ENCODE measurements at places on chromosomes 7 and 10. TPM values are rescaled to one million over a fixed set of nuclear protein-coding genes. Genes with fewer than 3 reads are reported as not detected.

The GSTO2 gene
- polyA plus RNA-seq, result 0.47 TPM

The OR2A1 gene
- not detected for polyA plus RNA-seq

The KCNMA1 gene
- polyA plus RNA-seq, result 107 TPM

DNA sequence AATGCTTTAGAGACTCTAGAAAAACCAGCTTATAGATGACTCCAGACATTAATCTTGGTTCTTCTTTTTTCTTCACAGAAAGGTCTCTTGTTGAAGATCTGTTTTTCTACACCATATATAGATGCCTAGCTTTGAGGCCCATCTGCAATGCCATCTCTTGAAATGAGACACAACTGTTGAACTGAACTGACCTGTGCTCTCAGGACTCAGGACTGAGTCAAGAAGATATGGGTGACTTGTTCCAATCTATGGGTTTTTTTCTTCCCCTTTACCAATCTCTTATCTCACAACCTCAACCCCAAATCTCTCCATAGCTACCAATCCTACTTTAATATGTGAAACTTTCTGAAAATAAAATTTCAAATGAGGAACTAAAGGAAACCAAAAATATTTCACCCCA is 194.7 kb downstream of the SNX13 start:
- no peak for DNase-seq
- H3K4me3 ChIP-seq, result no peak overlapping the region
- no peaks in the 10 kb centered on the region for H3K27me3 ChIP-seq

DNA sequence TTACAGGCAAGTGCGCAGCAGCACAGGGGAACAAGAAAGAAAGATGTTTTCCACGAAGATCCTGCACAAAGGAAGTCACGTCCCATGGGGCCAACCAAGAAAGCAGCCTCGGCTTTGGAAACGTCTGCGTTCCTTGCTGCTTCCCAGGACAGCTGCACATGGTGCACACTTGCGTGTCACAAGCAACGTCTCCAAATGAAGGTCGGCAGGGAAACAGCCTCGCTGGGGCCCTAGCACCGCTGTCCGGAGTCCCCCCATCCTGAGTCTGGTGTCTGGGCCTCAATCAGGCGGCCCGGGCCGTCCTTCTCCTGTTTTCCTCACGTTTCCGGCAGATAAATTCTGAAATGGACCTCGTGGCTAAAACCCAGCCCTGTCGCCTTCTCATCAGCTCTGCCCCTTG is 206.2 kb downstream of the DIP2C start:
- H3K36me3 ChIP-seq, result peaks cover 13% of the 10 kb centered on the region
- H3K4me1 ChIP-seq, result peaks cover 38% of the 10 kb centered on the region

GRCh38 chr10:88386821-88387773 is 196.0 kb downstream of the RNLS start:
- H3K4me1 ChIP-seq, result peaks cover 35% of the 10 kb centered on the region
- H3K27ac ChIP-seq, result peak overlapping the region; percentile 55
- H3K36me3 ChIP-seq, result no peaks in the 10 kb centered on the region
- no peaks in the 10 kb centered on the region for H3K27me3 ChIP-seq

DNA sequence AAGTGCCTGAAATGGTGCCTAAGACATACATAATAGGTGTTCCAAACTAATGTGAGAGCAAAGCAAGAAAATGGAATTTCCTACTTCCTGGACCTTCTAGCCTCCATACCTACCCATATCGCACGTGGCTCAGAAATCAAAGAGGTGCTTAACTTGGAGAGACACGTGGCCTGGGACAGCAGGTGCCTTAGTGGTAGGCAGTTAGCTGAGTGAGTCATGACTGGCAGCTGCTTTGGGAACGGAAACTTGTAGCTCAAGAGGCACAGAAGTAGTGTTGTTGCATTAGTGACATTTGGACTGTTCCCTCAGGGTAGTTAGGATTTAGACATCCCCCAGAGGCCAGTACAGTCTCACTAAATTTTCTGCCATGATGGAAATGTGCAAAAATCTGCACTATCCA is 12.0 kb upstream of the BMPER start:
- H3K36me3 ChIP-seq, result no peaks in the 10 kb centered on the region
- no peaks in the 10 kb centered on the region for H3K27me3 ChIP-seq
- no peak overlapping the region for H3K4me3 ChIP-seq
- no peak overlapping the region for H3K27ac ChIP-seq
- no peak for DNase-seq

- no peak overlapping the region for H3K4me3 ChIP-seq
- H3K4me1 ChIP-seq, result no peaks in the 10 kb centered on the region
- H3K27ac ChIP-seq, result no peak overlapping the region
- no peaks in the 10 kb centered on the region for H3K36me3 ChIP-seq
- no peaks in the 10 kb centered on the region for H3K27me3 ChIP-seq
These were observed 82.7 kb upstream of the KLF6 start for GRCh38 chr10:3867454-3868270.

DNA sequence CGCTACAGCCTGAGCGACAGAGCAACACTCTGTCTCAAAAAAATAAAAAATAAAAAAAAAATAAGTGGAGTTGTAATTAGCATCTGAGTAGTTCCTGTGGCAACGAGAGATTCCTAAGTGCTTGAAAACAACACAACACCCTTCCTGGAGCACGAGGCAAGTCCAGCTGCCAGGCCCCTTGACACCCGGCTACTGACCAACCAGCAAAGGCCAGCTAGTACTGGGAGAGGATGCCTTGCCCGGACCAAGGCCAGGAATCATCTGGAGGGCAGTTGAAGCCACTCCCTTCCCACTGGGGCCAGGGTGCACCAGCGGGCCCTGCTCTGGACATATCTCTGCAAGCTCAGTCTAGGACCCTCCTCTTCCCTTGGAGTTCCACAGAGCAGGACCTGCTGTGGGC is 536 bp downstream of the C10orf105 start:
- H3K36me3 ChIP-seq, result no peaks in the 10 kb centered on the region
- no peak for DNase-seq
- no peaks in the 10 kb centered on the region for H3K4me1 ChIP-seq

DNA sequence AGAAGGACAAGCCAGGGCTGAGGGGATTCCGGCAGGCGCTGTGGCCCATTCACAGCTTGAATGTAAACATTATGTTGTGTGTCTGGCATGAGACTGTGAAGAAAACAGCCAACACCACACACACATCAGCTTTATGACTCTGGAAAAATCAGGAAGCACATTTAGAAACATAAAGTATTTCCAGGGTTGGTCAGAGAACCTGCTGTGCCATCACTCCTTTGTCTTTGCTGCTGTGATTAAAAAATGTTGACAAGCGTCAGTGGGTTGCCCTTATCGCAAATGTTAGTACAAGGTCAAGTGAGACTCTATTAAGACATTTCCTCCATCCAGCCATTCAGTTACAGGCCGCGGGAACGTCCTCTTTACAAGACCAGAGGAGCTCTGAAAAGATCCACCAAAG is 95.4 kb downstream of the TAX1BP1 start:
- no peak for DNase-seq
- no peaks in the 10 kb centered on the region for H3K27me3 ChIP-seq
- H3K4me1 ChIP-seq, result no peaks in the 10 kb centered on the region
- peaks cover 27% of the 10 kb centered on the region for H3K36me3 ChIP-seq
- H3K27ac ChIP-seq, result no peak overlapping the region

- no peak overlapping the region for H3K4me3 ChIP-seq
- H3K4me1 ChIP-seq, result peaks cover 28% of the 10 kb centered on the region
- H3K36me3 ChIP-seq, result no peaks in the 10 kb centered on the region
- H3K27ac ChIP-seq, result peak overlapping the region; percentile 89
- no peak for DNase-seq
These were observed 65.4 kb upstream of the STEAP1B start for GRCh38 chr7:22565315-22565811.

GRCh38 chr7:68613405-68613804 is 984.9 kb upstream of the AUTS2 start:
- H3K4me1 ChIP-seq, result no peaks in the 10 kb centered on the region
- no peak overlapping the region for H3K27ac ChIP-seq
- DNase-seq, result no peak
- H3K27me3 ChIP-seq, result no peaks in the 10 kb centered on the region
- no peaks in the 10 kb centered on the region for H3K36me3 ChIP-seq

GRCh38 chr7:86930554-86931307 is 128.7 kb downstream of the ELAPOR2 start:
- H3K27ac ChIP-seq, result peak overlapping the region; percentile 77
- no peak overlapping the region for H3K4me3 ChIP-seq
- H3K4me1 ChIP-seq, result peaks cover 3% of the 10 kb centered on the region
- no peaks in the 10 kb centered on the region for H3K27me3 ChIP-seq

GRCh38 chr7:115044224-115044623 is 122.3 kb downstream of the MDFIC start:
- H3K27me3 ChIP-seq, result peaks cover 5% of the 10 kb centered on the region
- DNase-seq, result no peak
- no peaks in the 10 kb centered on the region for H3K36me3 ChIP-seq
- H3K27ac ChIP-seq, result no peak overlapping the region

DNA sequence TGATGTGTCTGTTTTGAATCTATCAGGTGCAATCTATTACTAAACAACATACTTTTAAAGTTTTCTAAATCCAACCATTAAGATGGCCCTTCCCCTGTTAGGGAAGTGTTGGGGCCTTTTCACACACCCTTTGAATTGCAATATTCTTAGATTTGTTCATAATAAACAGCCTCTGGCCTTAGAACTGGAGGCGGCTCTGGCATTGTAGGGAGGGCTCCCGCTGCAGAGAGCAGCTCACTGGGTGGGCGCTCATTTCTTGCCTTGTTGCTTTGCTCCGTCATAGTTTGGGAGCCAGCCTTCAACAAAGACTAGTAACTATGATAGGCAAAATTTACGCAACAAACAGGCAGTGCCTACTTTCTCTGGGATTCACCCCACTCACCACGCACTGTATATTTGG is 4.2 kb upstream of the HOXA10 start:
- no peaks in the 10 kb centered on the region for H3K4me1 ChIP-seq
- H3K36me3 ChIP-seq, result no peaks in the 10 kb centered on the region
- no peak overlapping the region for H3K27ac ChIP-seq
- no peak overlapping the region for H3K4me3 ChIP-seq

- DNase-seq, result peak; percentile 95
- no peak overlapping the region for H3K27ac ChIP-seq
- H3K4me3 ChIP-seq, result peak overlapping the region; percentile 85
- peaks cover 20% of the 10 kb centered on the region for H3K4me1 ChIP-seq
- H3K36me3 ChIP-seq, result no peaks in the 10 kb centered on the region
These were observed 98.0 kb upstream of the ZNF722 start for GRCh38 chr7:63900394-63901203.

DNA sequence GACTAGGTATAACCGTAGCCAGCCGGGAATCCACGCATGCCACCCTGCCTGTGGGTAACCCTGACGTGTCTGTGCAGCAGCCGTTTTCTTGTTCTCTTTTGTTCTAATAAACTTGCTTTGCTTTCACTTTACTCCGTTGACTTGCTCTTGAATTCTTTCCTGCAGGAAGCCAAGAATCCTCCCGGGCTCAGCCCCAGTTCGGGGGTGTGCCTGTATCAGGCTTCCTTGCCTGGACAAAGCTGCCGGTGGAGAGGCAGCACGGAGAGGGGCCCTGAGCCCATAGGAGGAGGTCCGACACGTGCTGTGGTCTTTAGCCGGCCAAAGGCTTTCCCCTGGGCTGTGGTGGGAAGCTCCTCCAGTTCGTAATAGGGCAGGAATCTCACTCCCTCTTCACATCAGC is 256.5 kb upstream of the PPP2R2D start:
- no peaks in the 10 kb centered on the region for H3K4me1 ChIP-seq
- no peak overlapping the region for H3K27ac ChIP-seq
- H3K27me3 ChIP-seq, result no peaks in the 10 kb centered on the region
- no peak for DNase-seq

DNA sequence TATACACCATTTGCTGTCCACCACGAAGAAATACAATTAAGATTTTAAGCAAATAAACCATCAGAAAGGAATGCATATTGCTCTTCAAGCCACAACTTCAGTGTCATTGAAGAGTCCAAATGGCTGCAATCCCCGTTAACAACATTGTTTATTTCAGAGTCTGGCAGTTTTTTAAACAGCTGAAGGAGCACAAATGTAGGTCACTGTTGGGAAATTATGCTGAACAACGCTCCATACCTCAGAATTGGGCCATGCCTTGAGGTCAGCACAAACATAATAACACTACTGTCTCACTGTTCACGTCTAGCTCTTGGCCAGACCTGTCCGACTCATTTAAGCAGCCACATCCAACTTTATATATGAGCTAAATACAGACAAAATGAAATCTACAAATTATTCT is 453.9 kb upstream of the GHITM start:
- H3K36me3 ChIP-seq, result no peaks in the 10 kb centered on the region
- H3K27ac ChIP-seq, result no peak overlapping the region
- no peak overlapping the region for H3K4me3 ChIP-seq
- H3K27me3 ChIP-seq, result no peaks in the 10 kb centered on the region
- H3K4me1 ChIP-seq, result peaks cover 4% of the 10 kb centered on the region
- no peak for DNase-seq

- H3K27ac ChIP-seq, result peak overlapping the region; percentile 17
- H3K4me3 ChIP-seq, result no peak overlapping the region
- H3K27me3 ChIP-seq, result no peaks in the 10 kb centered on the region
- no peaks in the 10 kb centered on the region for H3K4me1 ChIP-seq
- no peaks in the 10 kb centered on the region for H3K36me3 ChIP-seq
These were observed 48.0 kb upstream of the DAGLB start for GRCh38 chr7:6495597-6496262.

GRCh38 chr7:158802535-158803366 is 26.6 kb downstream of the ESYT2 start:
- H3K27me3 ChIP-seq, result no peaks in the 10 kb centered on the region
- no peak for DNase-seq
- H3K27ac ChIP-seq, result peak overlapping the region; percentile 59
- peaks cover 16% of the 10 kb centered on the region for H3K4me1 ChIP-seq
- H3K4me3 ChIP-seq, result no peak overlapping the region

GRCh38 chr7:36781011-36781738 is 56.9 kb upstream of the AOAH start:
- no peaks in the 10 kb centered on the region for H3K36me3 ChIP-seq
- H3K4me3 ChIP-seq, result no peak overlapping the region
- no peak for DNase-seq
- H3K4me1 ChIP-seq, result no peaks in the 10 kb centered on the region
- no peaks in the 10 kb centered on the region for H3K27me3 ChIP-seq

DNA sequence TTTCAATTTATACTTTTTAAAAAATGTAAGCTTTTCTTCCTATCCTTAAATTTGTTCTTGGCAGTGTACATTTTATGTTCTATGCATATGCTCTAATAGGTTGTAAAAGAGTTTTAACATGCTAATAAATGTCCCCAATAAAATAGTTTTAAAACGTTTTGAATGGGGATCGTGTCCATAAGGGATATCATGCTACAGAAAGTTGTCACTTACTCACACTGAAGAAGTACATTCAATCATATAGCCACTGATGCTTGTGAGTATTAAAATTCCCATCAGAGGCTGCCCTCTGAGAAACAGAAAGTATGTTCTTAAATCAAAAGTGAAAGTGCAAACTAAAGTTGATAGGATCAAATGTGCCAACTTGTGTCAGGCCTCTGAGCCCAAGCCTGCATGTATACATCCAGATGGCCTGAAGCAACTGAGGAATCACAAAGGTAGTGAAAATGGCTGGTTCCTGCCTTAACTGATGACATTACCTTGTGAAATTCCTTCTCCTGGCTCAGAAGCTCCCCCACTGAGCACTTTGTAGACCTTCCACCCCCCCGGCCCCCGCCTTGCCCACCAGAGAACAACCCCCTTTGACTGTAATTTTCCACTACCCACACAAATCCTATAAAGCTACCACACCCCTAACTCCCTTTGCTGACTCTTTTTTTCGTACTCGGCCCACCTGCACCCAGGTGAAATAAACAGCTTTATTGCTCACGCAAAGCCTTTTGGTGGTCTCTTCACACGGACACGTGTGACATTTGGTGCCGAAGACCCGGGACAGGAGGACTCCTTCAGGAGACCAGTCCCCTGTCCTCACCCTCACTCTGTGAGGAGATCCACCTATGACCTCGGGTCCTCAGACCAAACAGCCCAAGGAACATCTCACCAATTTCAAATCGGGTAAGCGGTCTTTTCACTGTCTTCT is 877 bp upstream of the NOD1 start:
- DNase-seq, result no peak
- H3K4me1 ChIP-seq, result no peaks in the 10 kb centered on the region
- no peaks in the 10 kb centered on the region for H3K36me3 ChIP-seq
- no peaks in the 10 kb centered on the region for H3K27me3 ChIP-seq
- H3K4me3 ChIP-seq, result peak overlapping the region; percentile 85
